ENCODE measurements at places on chromosomes 1 and 21.
A peak's percentile ranks its signal among the peaks of the same experiment; 100 is the strongest.

DNA sequence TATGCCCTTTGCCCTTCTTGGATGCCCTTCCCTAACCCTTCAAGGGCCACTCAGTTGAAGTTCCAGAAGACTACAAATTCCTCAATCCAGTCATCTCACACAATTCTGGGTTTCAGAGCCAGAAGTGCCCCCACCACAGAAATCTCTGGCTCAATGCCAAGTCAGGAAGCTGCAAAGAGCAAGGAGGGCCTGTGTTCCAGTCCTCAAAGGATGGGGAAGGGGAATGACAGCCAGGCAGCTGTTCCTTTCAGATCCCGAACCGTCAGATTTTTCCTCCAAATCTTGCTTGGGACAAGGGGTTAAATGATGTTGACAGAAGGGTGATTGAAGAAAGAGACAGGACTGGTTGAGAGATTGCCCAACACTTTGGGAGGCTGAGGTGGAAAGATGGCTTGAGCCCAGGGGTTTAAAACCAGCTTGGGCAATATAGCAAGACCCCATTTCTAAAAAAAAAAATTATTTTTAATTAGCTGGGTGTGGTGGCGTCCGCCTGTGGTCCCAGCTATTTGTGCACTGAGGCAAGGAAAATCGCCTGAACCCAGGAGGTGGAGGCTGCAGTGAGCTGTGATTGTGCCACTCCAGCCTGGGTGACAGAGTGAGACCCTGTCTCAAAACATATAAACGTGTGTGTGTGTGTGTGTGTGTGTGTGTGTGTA is 716 bp upstream of the HPDL start:
- peak; percentile 26 for DNase-seq

GRCh38 chr1:37691497-37692077 is 729 bp upstream of the CDCA8 start:
- DNase-seq, result peak; percentile 84

DNA sequence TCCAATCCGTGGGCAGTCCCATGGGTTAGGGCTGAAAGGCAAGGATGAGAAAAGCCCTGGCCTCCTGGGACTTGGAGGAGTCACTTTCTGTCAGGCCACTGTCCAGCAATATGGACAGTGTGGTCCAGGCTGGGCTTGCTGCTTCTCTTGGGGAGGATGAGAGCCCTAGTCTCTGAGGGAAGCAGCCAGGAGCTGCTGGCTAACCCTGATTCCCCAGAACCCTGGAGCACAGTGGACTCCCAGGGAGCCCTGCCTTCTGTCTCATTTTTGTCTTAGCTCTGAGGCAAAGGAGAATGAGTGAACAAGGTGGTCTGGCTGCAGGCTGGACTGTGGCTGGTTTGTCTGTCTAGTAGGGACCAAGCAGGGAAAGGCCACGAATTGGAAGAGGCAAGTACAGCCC is 23.8 kb upstream of the EDN2 start:
- no peak for DNase-seq

- peak; percentile 74 for DNase-seq
Measured at GRCh38 chr1:227786673-227787512, 28.6 kb upstream of the PRSS38 start.

DNA sequence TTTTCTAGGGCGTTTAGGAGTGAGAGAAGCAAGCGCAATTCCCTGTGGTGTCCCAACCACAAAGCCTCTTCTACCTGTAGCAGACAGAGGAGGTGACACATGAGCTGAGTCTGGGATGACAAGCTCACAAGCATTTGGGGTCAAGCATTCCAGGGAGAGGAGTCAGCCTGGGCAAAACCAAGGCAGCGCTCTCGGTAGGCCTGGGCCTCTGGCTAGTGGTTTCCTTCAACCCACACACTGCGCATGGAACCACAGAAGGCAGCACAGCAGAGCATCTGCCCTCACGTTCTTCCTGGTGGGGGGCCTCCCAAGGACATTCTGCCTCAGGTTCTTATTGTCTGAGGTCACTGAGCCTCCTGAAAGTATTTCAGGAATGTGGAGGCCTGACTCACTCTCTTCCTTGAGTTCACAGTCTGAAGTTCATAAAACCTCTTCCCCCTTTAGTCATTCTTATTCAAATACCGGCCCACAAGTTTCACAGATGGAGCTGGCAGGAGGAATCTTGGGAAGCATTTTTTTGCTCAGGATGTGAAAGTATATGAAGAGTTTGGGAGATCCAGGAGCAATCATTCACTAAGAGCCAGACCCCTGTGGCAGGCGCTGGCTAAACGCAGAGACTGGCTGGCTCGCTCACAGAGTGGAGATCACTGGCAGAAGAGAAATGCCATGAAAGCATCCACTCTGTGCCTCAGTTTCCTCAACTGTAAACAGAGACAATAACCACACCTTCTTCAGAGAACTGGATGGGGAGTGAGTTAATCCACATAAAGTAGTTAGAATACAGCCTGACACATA is 26.8 kb downstream of the CCN1 start:
- DNase-seq, result peak; percentile 25

- DNase-seq, result peak; percentile 83
Measured at GRCh38 chr1:174874331-174875053, 125.3 kb upstream of the CACYBP start.

GRCh38 chr1:167229719-167230385 is 9.2 kb downstream of the POU2F1 start:
- DNase-seq, result peak; percentile 48

GRCh38 chr1:61182049-61182448 is 99.7 kb downstream of the NFIA start:
- DNase-seq, result peak; percentile 29

- DNase-seq, result no peak
Measured at GRCh38 chr1:214574598-214575411, 23.4 kb upstream of the PTPN14 start.

DNA sequence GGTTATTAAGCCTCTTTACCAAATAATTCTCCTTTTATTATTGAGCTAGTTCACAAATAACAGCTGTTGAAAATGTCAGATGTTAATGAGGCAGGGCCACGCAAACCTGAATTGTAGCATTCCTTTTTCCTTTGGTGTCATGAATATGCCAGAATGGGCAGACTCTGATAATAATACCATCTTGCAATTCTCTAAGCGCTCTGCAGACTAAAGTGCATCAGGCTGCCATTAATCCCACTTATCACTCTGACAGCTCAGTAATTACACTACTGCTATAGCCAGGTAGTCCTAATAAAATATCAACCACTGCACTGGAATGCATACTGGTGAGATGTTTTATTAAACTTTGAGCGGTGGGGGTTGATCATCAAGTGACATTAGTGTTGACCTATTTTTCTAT is 177.7 kb downstream of the DPYD start:
- DNase-seq, result no peak

All from DMS53 (cell line).